Epithelial cell of prostate (primary cell): ENCODE measurements at places on chromosomes 1 and 21.
A peak's percentile ranks its signal among the peaks of the same experiment; 100 is the strongest.

GRCh38 chr1:90204780-90205179, 209.9 kb downstream of the ZNF326 start:
- no peak for DNase-seq

GRCh38 chr1:243723458-243724043, 126.5 kb downstream of the AKT3 start:
- DNase-seq = no peak

DNA sequence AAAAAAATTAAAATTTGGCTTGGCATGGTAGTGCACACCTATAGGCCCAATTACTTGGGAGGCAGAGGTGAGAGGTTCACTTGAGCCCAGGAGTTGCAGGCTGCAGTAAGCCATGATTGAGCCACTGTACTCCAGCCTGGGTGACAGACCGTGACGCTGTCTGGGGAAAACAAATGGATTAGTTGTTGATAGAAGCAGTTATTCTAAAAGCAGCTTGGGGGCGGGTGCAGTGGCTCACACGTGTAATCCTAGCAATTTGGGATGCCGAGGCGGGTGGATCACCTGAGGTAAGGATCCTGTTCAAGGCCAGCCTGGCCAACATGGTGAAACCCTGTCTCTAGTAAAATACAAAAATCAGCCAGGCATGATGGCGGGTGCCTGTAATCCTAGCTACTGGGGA, 40.3 kb downstream of the KIF1B start:
- DNase-seq = no peak

DNA sequence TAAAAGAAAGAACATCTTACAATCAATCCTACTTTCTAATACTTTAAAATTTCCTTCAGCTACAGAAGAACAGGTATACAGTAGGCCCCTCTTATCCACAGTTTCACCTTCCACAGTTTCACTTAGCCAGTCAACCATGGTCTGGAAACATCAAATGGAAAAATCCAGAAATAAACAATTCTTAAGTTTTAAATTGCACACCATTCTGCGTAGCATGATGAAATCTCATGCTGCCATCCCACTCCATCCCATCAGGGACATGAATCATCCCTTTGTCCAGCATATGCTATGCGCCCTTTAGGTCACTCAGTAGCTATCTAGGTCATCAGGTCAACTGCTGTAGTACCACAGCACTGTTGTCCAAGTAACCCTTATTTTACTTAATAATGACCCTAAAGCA, 67.7 kb downstream of the HSF2BP start:
- no peak for DNase-seq

DNA sequence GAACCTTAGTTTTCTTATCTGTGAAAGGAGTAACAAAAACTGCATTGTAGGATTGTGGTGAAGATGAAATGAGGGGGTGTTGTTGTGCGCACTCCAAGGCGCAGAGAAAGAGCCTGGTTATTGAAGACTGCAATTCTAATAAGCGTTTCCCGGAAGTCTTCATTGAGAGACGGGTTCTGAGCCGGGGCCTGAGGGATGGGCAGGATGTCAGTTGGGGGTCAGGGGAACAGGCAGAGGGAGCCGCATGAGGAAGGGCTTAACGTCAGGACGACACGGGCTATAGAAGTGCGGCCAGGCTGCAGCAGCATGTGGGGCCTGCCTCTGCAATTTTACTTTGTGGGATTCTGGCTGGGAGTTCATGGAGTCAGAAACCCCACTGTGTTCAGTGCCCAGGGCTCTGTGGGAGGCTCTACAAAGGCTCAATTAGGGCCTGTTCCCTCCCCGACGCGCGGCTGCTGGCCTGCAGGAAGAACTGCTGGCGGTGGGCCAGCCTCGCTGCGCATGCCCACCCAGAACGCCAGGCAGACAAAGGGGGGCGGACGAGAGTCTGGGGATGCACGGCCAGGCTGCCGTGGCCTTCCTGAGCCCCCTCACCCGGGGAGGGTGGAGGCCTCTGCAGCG, 20.7 kb downstream of the TRIM62 start:
- DNase-seq = no peak

DNA sequence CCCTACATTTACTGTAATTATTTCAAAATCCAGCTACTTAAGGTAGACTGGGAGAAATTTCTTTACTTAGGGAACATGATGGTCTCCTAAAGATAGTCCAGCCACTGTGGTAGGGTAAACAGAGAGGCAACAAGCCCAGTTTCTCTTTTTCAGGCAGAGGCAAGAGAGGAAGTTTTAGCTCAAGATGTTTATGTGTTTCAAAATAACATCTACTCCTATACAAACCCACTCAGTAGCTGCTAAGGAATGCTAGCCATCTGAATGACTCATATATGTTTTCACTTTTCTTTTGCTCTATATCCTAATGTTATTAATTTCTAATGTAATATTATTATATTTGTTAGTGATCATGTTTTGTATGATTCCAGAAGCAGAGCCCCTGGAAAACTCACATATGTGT, 856.6 kb downstream of the PLA2G4A start:
- DNase-seq = no peak

GRCh38 chr1:174049514-174049913, 27.4 kb upstream of the RC3H1 start:
- no peak for DNase-seq

GRCh38 chr1:175783126-175783722, 39.8 kb upstream of the TNR start:
- no peak for DNase-seq

DNA sequence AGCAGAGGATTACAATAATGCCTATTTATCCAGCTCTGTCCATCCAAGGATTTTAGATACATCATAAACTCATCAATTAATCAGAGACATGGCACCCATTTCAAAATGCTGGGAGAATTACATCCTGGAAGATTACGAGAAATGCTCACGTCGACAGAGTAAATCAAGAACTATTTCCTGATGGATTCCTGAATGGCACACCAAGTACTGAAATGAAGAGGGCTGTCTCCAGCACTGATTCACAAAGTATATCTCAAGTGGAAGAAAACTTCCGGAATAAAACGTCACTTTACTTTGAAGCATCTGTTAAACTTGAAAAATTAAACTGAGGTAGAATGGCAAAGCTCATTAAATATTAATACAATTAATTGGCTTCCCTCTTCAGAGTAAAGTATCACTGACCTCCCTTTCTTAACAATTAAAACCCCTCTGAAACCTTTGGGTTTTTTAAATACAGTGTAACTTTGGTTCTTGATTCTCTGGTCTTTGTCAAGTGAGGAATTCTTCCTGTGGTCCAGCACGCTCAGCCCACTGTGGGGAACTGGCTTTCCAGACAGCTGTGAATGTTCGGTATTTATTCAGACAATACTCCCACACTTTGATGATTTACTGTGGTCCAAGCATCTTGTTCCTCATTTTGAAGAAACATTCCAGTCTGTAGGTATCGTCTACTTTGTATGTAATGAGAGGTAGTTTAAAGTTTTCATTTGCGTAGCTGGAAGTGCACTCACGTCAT, 288.0 kb downstream of the NFIA start:
- DNase-seq = no peak

GRCh38 chr1:3465935-3466321, 11.5 kb downstream of the ARHGEF16 start:
- no peak for DNase-seq

- DNase-seq = no peak
These were observed 6.6 kb downstream of the SELP start for GRCh38 chr1:169623132-169623926.

DNA sequence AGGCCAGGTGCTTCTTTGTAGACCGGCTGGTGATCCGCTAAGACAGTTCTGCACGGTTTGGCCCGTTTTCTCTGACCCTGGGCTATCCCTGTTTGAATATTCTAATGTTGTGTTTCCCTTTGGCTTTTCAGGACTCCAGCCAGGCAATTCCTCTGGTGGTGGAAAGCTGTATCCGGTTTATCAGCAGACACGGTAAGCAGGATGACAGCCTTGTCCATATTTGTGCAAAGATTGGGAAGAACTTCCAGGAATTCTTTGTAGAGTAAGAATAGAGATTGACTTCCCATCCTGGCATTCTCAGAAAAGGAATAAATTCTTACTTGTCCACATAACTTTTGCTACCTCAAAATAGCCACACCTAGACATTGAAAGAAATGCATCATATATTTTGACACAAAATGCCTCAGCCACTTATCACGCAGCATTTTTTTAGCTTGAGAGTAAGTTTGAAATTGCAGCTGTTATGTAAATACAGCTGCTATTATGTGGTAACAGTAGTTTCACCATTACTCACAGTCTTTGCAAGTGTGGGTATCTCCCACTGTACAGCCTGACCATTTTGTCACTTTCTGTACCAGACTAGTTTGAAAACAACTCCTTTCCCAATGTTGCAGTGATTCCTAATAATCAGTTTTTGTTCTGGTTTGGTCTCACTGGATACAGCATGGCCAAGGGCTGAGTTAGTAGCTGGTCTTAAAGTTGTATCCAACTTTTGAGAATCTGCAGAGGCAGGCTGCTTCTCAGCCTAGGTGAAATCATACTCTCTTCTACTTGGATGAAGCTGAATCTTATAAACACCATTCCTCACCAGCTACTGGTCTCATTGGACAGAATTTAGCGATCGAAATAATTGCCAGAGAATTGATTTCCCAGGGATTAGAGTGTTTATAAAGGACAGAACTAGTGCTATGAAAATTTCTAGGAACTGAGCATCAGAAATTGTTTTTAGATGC, 40.0 kb upstream of the IKBKE start:
- peak; percentile 94 for DNase-seq

DNA sequence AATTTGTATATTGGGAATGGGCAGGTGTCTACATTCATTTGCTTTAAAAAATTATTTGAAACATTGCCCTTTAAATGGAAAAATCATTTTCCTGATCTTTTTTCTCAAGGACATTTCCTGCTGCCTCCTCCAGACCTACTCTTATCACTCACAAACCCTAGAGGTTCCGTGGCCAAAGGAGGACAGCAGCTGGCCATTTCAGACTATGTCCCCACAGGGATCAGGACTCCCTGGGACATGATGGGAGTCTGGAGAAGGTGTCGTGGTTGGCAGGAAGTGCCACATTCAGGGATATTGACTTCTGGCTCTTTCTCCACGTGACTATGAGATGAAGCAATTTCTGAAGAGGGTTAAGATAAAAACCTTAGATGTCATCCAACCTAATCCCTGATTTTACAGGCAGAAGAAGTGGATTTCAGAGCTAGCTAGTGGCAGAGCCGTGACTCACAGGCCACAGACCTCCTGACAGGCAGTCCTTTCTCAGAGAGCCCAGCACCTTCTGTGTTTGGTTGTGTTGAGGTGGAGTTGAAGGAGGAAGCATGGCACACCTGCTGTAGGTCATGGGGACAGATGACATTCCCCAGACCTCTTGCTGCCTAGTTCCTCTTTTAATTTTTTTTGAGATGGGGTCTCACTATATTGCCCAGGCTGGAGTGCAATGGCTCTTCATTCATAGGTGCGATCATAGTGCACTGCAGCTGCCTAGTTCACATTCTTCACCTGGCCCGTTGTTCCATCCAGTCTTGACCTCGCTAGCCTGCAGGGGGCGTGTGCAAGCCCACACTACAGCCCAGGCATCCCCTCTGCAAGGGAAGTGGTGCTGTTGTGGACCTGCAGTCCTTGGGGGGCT, 25.5 kb upstream of the IL10 start:
- DNase-seq = no peak

DNA sequence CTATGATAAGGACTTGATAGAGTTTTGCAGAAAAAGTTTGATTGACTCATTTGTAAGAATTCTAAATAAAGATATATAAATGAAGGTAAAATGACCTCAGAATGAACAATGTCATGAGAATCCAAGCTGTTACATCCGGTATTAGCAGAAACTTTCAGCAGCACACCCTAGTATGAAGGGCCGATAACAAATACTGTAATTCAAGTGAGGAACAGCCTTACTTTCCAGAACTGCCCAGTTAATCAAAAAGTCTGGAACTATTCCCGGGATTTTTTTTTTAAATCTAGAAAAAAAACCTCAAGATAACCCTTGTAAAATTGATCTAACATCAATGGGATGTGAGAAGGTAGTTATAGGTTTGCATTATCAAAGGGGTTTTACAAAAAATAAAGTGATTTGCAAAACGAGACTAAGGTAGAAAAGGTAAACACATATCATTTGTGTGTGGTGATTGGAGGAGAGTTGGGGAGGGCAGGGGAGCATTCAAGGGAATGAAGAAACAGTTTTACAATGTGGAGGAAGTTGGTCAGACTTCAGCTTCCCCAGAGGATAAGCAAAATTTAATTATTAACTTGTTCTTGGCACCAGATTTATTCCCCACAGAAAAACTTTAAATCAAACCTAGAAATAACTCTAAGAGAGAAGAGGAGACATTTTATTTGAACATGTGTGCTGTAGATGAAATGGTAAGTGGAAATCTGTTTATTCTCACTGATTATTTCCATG, 75.9 kb upstream of the VCAM1 start:
- no peak for DNase-seq

DNA sequence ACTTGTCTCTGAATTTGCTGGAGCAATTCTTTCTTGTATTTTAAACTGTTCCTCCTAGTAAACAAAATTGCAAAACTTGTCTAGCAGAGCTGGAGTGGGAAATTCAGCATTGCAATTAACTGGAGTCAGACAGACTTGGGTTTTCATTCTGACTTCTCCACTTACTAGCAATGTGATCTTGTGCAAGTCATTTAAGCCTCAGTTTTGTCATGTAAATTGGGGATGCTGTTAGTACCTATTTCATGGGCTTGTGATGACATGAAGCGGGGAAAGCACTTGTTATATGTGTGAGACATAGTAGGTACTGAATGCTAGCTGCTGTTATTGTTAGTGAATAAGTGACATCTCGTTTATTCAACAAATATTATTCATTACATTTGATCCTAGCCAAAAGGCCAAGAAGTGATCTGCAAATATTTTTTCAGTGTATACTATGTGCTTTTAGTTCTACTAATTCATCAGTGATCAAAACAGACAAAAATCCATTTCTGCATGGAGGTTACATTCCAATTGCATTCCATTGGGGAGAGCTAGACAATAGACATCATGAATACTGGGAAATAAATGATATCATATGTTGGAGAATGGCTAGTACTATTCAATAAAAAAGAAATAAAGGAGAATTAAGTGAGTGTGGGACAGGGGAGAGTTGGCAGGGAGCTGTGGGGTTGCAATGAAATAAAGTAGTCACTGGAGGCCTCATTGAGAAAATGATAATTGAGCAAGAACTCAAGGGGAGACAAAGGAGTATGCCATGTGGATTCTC, 47.1 kb downstream of the CACHD1 start:
- no peak for DNase-seq

DNA sequence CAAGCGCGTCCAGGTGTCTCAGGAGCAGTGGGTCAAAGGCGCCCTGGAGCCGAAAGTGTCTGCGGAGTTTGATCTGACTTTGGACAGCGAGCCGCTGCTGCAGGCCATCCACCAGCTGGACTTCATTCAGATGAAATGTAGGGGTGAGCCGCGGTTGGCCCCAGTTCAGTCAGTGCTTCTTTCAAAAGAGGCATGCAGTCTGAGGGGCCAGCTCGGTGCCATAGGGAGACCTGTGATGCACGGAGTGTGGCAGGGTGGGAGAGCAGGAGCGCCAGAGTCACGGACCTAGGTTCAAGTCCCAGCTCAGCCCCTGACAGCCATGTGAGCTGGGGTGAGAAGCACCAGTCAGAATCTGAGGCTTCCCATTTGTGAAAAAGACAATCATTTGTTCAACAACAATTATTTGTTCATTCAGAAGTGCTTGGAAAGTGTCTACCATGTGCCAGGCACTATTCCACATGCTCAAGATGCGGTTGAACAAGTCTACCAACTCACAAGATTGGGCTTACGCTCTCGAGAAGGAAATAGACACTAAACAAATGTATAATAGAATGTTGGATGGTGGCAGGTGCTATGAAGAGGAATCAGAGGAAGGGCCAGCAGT, 39.5 kb upstream of the GNPAT start:
- no peak for DNase-seq
